ENCODE measurements at places on chromosomes 7 and 10.

DNA sequence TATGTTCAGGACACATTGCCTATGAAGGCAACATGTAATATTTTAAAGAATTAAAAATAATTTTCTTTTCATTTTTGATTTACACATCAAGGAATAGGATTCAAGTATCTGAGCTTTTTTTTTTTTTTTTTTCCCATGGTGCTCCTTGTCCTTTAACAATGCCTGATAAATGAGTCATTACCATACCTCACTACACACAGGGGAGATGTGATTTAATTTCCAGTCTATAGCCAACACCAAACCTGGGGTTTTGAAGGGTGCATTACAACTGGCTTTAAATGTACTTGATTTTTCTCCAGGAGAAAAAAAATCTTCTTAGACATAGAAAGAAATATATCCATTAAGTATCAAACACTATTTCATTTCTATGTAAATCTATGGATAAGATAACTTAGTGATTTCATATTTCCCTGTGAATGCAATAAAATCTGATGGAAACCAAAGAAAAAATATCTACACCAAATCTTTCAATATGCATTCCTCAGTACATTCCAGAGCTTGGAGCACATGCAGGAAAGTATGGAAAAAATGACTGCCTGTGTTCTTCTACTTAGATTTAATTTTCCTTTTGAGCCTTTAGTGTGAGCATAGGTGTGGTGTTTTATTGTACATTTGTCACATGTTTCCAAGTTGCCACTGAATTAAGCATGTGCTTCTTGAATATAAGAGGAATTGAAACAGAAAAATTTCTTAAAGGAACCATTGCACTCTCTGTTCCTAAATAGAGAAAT lies 204.8 kb upstream of the MEOX2 start:
- DNase-seq = no peak

GRCh38 chr7:7568553-7568952 lies 1.9 kb downstream of the MIOS start:
- DNase-seq = no peak

GRCh38 chr7:151124899-151125399 lies 38.7 kb downstream of the AGAP3 start:
- no peak for DNase-seq

GRCh38 chr10:79266543-79267312 lies 80.5 kb upstream of the PPIF start:
- DNase-seq = no peak

DNA sequence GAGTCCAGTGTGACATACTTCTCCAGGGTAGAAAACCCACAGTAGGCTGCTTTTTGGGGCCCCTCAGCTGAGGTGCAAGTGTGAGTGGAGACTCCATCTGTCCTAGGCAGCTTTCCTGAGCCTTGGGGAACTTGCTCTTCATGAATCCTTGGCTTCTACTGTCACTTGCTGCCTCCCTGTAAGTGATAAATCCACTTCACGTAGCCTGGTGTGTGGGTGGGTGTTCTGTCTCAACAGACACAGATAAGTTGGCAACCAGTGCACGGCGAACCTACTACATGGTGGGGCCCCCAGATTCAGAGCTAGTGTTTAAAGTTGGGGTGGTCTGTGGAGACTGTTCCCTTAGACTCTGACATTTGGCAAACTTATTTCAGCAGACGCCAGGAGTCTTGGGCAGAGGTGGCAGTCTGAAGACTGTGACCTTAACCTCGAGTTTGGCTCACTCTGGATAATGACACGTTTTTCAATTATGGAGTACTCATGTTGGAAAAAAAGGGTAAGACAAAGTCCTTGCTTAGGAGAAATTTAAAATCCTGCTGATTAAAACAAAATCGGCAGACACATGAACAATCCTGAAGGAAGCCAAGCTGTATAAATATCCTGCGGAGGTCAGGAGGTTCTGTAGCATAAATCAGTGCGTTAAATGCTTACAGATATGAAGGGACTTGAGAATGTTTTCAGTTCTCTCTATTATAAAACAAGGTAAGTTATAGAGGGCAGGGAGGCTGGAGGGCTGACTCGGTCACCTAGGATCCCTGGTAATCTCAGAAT lies 376.9 kb downstream of the PHTF2 start:
- DNase-seq = no peak

DNA sequence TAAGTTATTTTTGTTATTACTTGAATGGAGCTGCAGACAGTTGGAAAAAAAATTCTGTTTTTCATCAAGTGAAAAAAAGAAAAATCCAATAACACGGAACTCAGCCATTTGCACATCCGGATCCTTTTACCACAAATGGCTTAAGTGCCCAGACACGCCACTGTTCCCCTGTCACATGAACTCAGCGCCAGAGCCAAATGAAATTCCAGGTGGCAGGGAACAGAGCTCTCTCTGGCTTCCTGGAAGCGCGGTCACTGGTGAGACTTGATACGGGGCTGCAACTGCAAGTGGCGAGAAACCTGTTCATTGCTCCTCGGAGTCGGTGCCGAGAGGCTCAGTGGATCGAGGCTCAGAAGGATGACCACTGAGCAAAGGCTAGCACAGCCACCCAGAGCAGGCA lies 60.8 kb upstream of the NPTX2 start:
- DNase-seq = no peak

GRCh38 chr10:89929282-89930026 lies 228.1 kb downstream of the KIF20B start:
- no peak for DNase-seq

GRCh38 chr7:12064586-12065127 lies 146.4 kb upstream of the TMEM106B start:
- no peak for DNase-seq

DNA sequence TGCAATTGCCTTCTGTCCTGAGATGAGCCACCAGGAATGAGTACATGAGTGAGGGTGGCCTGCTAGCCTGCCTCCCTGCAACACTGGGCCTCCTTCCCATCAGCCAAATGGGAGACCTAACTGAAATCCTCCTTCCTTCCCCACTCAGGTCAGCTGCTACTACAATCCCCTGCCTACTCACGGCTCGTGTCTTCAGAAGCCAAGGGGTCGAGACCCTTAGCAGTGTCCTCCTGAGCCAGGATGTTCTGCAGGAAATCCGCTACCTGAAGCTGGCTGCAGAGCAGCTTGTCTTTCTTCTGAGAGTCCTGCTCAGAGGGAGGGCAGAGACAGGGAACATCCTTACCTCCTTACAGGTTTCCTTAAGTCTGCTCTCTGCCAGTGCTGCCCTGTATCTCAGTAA lies 1.2 kb downstream of the ZWINT start:
- no peak for DNase-seq

DNA sequence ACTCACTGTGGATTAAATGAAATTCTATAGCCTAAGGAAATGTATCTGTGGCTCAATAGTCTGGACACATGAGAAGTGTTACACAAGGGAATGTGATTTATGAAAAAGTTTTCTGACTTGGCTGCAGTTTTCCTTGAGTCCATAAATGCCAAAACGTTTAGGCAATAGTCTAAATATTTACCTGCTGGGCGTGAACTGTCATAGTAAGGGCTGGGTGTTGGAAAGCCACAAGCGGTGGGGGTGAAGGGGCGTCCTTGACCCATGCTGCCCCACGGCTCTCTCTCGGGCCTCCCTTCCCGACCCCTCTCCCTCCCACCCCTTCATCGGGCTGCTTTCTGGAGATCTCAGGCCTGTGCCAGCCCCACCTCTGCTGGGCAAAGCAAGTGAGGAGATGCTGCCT lies 223.7 kb downstream of the BUB3 start:
- no peak for DNase-seq

DNA sequence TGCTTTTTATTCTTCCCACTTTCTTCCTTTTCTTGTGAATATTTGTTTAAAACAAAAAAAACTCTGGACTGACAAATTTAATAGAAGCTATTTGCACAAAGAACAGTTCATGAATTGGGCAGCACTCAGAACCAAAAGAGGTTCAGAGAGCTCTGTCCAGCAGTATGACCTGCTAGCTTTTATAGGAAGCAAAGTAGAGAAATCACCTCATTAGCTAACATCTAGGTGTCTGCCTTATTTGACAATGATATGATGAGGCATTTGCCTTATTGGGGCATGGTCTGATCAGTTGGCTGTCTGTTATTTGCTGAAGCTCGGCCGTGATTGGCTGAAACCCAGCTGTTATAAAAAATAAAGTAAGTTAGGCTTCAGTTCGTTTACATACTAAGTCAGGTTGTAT lies 819 bp upstream of the TRIM4 start:
- DNase-seq = no peak

DNA sequence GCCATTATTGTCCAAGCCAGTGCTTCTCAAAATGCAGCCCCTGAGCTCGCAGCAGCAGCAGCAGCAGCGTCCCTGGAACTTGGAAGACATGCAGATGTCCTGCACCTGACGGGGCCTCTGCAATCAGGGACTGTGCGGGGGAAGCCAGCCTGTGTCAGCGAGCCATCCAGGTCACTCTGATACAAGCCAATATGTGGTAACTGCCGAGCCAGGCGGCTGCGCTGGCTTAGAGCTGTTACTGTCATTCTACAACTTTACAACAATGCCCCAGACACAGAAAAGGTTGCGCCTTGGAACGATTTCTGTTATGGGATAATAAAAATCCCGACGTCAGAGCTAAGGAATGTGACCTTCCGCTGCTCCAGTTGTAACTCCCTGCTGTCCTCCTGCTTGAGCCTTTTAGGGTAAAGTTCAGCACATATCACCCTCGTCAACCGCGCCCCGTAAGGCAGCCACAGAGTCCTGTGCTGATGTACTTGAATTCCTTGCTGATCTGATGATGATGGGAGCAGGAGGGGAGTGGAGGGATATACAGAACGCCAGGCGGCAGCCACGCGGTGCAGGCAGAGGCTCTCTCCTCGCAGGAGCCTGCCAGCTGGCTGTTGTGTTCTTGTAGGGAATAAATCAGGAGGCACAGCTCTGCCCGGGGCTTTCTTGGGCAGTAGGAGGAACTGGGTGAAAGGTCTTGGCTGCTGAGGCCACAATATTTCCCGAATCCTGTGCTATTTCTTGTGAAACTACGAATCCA lies 20.0 kb upstream of the CRYGN start:
- DNase-seq = no peak

DNA sequence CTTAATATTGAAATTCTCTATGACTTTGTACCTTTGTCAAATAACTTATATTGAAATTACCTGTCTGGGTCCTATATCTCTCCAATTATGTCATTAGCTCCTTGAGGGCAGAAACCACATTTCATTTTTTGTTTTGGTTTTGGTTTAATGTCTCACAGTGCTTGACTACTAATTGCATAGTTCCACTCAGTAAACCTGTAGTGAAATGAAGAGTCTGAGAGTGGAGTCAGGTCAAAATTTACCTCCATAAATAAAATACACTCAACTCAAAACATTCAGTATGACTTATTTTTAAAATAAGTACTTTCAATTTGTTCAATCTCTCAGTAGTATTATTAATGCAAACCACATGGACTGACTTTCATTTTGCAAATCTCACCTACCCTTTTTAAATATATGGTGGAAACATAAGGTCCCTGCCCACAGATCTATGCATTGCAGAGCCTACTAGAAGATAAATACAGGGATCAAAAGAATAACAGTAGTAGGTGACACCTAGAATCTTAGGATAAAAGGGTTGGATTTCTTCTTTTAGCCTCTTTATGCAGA lies 32.5 kb downstream of the PDE1C start:
- DNase-seq = no peak

DNA sequence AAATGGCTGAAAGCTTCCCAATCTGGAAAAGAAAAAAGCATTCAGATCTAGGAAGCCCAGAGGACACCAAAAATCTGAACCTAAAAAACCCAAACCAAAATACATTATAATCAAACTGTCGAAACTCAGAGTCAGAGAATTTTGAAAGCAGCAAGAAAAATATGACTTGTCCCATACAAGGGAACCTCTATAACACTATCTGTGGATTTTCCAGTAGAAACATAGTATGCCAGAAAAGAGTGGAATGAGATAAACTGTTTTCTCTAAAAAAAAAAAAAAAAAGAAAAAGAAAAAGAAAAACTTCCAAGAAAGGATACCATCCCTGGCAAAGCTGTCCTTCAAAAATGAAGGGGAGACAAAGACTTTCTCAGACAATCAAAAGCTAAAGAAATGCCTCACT lies 179.0 kb downstream of the POM121L12 start:
- no peak for DNase-seq

GRCh38 chr10:5640501-5640900 lies 25.9 kb downstream of the ASB13 start:
- no peak for DNase-seq

- DNase-seq = no peak
These were observed 19.2 kb downstream of the SLC18A2 start for GRCh38 chr10:117260084-117260483.

DNA sequence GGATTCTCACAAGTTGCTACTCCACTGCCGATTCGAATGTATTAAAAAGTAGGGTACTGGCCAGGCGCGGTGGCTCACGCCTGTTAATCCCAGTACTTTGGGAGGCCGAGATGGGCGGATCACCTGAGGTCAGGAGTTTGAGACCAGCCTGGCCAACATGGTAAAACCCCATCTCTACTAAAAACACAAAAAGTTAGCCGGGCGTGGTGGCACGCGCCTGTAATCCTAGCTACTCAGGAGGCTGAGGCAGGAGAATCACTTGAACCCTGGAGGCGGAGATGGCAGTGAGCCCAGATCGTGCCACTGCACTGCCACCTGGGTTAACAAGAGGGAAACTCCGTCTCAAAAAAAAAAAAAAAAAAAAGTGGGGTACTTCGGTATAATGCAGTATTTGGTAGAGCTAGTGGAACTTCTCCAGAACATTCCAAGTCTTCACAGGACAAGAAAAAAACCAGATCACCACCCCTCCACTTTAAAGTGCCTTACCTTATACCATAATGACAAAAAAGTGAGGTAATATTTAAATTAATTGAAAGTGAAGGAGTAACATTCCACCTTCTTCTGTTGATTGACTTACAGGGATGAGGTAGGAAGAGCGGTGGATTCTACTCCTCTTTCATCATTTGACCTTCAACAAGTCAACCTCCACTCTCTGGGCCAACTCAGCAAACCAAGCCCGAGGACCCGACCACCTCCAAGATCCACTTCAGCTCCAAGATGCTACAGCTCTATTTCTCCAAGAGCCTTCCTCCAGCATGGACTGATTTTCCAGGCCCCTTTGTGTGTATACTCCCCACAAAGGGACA lies 2.0 kb downstream of the BAZ1B start:
- no peak for DNase-seq

GRCh38 chr7:159008417-159008816 lies 136.2 kb downstream of the VIPR2 start:
- DNase-seq = no peak

DNA sequence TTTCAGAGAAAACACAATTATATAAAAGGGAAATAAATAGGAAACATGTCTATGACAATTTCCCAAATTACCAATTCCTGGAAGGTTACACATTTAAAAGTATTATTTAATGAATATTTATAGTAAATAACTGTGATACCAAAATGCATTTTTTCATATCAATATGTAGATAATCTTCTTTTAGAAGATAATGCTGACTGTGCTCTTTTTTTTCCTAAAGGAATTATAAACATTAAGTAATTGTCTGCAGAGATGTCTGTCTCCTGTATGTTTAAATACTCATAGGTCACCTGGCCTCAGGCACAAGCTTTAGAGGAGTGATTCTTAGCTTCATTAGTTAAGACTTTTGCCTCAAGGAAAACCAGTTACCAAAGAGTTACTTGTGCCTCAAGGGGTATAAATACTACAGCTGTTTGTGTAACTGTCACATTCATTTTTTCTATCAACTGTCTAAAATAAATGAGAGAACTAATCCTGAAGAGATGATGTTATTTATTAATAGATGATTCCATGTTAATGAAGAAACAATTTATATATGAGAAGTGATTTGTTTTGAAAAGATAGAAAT lies 77.1 kb downstream of the DNAJC1 start:
- DNase-seq = no peak

GRCh38 chr10:107848726-107849360 lies 684.3 kb upstream of the SORCS1 start:
- DNase-seq = no peak

GRCh38 chr7:156039971-156040677 lies 227.9 kb upstream of the SHH start:
- no peak for DNase-seq

- DNase-seq = no peak
These were observed 110.6 kb downstream of the OAT start for GRCh38 chr10:124308056-124308645.
